ENCODE measurements at places on chromosomes 4 and X.

GRCh38 chr4:144355811-144356757 is 215.6 kb upstream of the GYPA start:
- DNase-seq: no peak

GRCh38 chrX:39167791-39168190 is 366.5 kb downstream of the MID1IP1 start:
- no peak for DNase-seq

DNA sequence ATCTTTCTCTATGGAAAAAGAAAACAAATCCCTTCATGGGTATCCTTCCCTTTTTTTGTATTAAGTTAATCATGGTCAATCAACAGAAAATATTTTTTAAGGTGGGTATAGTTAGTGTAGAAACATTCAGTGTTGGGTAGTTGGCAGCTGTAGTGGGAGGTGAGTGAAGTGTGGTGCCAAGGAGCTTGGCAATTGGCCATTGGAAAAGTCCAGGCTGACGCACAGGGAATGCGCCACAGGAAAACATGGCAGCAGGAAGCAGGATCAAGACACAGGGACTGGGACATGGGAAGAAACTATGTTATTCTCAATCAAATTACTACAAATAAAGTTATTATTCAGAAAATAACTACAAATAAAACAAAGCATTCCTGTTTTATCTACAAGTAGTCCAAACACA is 20.0 kb downstream of the PALLD start:
- no peak for DNase-seq

GRCh38 chr4:178696515-178696914 is 1254.3 kb upstream of the AGA start:
- no peak for DNase-seq

- DNase-seq: no peak
Observed at GRCh38 chr4:47525154-47525819, 40.2 kb downstream of the ATP10D start.

- DNase-seq: no peak
Observed at GRCh38 chr4:10183462-10183861, 66.9 kb upstream of the WDR1 start.

DNA sequence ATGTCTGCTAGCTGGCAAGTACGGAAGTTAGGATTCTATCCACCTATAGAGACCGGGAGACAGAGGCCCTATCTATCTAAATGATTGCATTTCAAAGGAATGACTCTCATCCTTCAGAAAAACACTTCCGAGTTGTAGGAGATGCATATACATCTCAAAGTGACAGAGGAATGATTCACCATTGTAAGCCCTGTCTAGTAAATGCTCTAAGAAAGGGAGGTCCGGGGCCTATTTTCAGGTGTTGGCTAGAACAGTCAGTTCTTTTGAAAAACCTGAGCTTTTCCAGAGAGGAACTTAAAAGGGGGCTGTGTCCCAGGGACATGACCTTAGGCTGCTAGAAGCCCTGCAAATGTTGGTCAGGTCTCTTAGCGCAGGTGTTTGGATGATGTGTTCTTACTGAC is 262.9 kb upstream of the IL1RAPL1 start:
- DNase-seq: no peak

DNA sequence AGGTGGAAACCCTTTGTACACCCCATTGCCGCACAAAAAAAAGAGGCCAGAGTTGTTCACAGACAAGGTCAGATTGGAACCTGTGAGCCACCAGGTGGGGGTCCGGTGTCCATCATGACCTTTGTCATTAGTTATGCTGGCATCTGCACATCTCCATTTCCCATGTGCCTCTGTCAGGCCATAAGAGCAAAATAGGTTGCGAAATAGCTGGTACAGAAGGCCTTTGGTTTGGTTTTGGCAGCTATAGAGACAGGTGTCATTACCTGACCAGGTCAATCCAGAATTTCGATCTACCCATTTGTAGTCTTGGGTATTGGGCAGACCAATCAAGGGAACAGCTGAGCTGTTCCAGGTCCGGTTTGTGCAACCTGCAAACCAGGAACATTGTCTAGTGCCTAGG is 6.6 kb downstream of the ERVMER34-1 start:
- DNase-seq: no peak

GRCh38 chrX:39163581-39164126 is 362.4 kb downstream of the MID1IP1 start:
- DNase-seq: no peak

DNA sequence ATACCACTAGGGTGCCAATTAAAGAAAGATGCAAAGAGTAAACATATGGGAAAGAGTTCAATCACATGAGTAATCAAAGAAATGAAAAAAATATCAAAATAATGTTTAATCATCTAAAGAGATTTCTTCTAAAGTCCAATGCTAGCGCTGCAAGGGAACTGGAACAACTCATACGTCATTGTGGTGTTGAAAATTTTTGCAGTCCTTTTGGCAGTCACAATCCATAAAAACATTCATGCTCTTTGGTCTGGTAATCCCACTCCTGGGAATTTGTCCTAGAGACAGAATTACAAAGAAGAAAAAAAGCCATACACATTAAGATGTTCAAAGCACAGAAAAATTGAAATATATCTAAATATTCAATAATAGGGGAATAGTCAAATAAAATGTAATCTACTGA is 4.6 kb downstream of the P2RY4 start:
- DNase-seq: no peak

DNA sequence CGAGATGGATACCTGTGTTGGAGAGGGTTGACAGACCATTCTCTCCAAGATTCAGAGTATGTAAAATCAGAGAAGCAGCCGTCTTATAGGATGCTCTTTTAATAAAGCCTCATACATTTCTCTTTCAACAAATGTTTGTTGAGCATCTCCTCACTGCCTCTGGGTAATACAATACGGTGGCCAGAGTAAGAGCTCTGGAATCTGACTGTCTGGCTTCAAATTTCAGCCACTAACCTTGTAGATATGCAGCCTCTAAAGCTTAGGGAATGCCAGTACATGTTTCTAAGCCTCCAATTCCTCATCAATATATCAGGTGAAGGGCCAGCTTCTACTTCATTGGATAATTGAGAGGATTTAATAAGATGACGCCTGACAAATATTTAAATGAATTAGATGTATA is 61.3 kb downstream of the CLNK start:
- no peak for DNase-seq

DNA sequence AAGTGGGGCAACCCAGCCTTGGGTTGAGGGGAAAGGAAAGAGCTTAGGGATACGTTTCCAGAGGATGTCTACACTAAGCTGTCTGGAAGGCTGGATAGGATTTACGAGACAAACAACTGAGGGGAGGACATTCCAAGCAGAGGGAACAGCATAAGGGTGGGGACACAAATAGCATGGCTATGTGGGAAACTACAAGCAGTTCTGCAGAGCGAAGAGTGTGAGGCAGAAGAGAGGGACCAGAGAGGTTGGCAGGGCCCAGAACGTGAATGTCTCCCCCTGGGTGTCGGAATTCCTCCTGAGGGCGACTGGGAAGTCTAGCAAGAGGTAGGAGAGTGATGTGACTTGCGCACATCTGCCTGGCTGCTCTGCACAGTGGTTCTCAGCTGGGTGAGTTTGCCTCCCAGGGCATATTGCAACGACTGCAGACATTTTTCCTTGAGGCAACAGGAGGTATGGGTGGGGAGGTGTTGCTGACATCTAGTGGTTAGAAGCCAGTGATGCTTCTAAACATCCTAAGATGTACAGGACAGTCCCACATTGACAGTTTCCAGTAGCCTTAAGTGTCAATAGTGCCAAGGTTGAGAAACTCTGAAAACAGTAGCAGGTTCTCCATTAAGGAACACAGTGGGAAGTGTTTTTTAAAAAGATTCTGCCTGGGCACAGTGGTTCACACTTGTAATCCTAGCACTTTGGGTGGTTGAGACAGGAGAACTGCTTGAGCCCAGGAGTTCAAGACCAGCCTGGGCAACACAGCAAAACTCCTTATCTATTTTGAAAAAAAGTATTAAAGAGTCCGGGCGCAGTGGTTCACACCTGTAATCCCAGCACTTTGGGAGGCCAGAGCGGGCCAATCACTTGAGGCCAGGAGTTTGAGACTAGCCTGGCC is 9.2 kb downstream of the NDUFA1 start:
- DNase-seq: no peak

- DNase-seq: no peak
Observed at GRCh38 chr4:91427171-91427570, 876.6 kb upstream of the GRID2 start.

DNA sequence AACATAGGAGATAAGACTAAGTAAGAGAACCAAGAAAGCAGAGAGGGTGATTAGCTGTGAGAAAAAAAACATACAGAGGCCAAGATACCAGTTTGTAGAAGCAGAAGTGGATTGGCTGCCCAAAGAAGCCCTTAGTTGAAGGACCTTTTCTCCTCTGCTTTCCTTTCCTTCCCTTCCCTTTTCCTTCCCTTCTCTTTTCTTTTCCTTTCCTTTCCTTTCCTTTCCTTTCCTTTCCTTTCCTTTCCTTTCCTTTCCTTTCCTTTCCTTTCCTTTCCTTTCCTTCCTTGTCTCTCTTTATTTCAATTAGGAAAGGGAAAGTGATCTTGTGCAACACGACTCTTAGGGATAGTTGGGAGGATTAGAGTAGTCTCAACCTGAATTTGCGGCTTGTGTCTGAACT is 92.8 kb downstream of the RTL5 start:
- DNase-seq: no peak

DNA sequence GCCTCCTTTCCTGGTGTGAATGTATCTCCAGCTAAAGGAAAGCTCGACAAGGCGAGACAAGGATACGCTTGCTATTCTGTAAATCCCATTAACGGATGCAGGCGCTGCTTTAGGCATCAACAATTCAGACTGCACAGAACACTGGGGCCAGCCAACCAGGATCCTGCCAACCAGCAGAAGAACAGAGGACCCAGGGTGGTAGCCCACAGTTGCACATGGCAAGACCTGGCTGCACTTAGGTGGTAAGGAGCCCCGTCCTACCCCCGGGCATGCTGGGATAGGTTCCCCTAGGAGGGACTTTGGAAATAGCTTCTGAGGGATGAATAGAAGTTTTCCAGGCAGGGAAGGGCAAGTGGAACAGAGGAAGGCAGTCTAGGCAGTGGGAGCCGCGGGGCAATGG is 20.7 kb downstream of the PSAPL1 start:
- DNase-seq: no peak

DNA sequence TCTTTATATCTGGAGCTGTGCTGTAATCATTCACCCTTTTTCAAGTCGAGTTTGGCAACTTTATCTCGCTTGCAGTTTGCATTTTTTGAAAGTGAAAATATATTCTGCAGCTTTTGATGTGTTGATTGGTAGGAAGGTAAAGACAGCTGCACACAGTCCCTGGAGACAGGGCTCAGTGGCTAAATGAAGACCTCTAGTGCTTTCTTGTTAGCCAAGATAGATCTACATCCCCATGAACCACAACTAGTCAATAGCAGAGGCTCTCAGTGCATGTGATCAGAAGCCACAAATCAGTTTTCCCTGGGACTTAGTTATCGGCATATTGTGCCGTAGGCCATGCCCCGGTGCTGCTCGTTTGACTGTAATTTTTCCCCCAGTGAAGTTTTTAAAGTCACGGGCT is 587.7 kb upstream of the PITX2 start:
- no peak for DNase-seq

DNA sequence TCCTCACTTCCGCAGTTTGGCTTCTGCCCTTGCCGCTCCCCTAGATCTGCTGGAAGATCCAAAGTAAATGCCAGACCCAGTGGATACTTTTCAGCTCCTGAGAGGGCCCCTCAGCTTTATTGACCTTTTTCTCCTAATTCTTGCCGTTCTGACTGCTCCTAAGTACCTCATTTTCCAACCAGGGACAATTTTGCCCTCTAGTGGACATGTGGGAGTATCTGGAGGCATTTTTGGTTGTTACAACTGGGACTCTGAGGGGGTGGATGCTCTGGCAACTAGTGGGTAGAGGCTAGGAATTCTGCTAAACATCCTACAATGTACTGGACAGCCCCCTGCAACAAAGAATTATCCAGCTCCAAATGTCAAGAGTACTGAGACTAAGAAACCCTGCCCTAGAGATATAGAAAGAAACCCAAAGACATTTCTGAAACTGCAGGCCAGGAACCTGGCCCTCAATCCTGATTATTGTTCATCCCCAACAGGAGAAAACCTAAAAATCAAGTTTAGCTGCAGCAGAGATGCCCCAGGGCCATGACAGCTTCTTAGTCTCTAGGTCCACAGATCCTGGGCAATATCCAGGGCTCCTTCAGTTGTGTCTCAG is 3.4 kb downstream of the TEX13B start:
- DNase-seq: no peak

- no peak for DNase-seq
Observed at GRCh38 chr4:173181848-173182247, 13.2 kb downstream of the GALNT7 start.

DNA sequence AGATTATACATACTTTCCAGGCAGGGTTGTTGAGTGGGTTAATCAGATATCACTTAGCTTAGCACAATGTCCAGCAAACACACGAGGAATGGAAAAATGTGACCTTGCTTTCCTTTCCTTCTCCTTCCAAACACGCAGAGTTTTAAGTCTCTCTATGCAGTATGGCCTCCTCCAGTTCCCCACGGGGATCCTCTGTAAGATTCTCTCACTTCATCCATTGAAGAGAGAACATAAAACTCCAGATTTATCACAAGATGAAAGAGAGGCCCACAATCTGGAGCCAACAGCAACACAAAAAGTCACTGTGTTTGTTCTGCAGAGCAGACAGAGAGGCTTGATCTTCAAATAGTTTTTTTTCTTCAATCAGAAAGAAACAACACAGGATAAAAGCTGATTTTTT is 336.8 kb upstream of the CLNK start:
- no peak for DNase-seq

- no peak for DNase-seq
Observed at GRCh38 chrX:110418316-110419235, 59.9 kb downstream of the RTL9 start.

- no peak for DNase-seq
Observed at GRCh38 chr4:66279084-66279483, 608.8 kb upstream of the EPHA5 start.

DNA sequence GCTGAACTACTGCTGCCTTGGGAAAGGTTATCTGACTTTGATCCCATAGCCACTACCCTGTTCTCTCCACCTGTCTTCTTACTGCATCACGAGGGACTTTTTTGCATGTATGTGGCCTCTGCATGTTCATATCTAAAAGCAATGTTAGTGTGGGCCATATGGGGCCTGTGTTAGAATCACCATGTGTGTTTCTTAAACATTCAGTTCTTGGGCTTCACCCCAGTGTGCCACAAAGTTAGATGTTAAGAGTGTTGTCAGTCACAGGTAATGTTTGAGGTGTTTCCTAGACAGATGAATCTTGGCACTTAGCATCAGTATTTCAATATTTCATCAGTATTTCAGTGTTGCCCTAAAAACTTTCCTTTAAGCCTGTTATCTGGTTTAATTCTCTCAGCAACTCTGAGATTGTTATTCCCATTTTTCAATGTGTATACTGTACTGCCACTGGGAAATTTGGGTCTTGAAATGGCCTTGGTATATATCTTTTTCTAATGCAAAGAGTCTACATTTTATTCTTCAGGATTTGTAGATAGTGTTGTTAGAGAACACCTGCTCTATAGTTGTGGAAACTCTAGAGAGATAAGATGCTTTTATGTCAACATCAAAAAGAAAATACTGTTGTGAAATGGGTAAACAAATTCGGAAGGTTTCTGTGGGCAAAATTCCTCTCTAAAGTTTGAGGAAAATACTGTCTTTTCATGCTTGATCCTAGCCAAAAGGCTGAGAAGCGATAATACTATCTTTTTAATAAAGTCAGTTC is 259.7 kb downstream of the BMPR1B start:
- DNase-seq: no peak
